ENCODE measurements at places on chromosomes 1 and 21.

DNA sequence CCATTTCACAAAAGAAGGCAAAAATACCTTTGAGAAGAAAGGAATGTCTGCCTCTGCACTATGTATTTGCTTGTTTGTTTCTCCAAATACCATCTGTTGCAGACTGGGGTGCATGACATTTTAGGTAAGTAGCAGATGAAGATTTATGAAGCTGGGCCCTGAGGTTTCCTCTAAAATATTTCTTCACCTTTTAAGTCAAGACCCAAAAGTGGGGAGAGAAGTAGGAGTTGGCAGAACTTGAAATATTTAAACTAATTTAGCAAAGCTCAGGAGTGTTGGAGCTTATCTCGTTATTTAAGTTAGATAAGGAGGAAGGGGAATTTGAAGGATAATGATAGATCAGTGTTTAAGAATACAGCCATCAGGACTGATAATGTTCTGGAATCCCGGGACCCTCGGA lies 152.9 kb downstream of the DHRS3 start:
- no peaks in the 10 kb centered on the region for H3K4me1 ChIP-seq
- peaks cover 8% of the 10 kb centered on the region for H3K36me3 ChIP-seq
- no peak overlapping the region for H3K27ac ChIP-seq
- no peaks in the 10 kb centered on the region for H3K27me3 ChIP-seq
- no peak for DNase-seq

GRCh38 chr1:199619223-199619622 lies 408.3 kb upstream of the NR5A2 start:
- DNase-seq = no peak
- no peaks in the 10 kb centered on the region for H3K27me3 ChIP-seq
- H3K27ac ChIP-seq = no peak overlapping the region
- no peak overlapping the region for H3K4me3 ChIP-seq

- H3K27ac ChIP-seq = no peak overlapping the region
- H3K4me3 ChIP-seq = no peak overlapping the region
- DNase-seq = no peak
- H3K4me1 ChIP-seq = no peaks in the 10 kb centered on the region
Observed at GRCh38 chr1:55188909-55189308, 26.3 kb downstream of the USP24 start.

DNA sequence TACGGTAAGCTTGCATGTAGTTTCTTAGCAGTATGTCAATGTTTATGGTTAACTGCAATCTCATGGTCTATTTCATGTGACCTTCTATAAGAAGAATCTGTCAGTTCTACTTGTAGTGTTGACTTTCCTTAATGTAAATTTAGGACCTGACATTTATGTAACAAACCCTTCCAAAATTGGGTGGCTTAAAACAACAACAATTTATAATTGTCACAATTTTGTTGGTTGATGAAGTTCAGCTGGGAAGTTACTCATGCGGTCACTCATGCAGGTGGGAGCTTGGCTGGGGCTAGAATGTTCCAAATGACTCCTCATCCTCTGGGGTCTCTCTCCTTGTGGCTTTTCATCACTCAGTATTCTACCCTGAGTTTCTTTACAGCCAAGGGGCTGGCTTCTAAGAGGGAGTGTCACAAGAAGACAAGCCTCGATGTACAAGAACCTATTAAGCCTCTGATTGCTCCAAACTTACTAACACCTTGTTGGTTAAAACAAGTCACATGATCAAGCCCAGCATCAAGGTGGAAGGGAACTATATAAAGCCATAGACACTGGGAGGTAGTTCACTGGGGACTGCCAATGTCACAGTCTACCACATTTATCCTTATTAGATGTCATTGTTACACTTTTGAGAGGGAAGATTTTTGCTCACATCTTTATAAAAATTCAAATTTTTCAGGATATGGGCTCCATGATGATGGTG lies 23.9 kb downstream of the CCN1 start:
- H3K27me3 ChIP-seq = no peaks in the 10 kb centered on the region
- no peak overlapping the region for H3K4me3 ChIP-seq
- H3K36me3 ChIP-seq = no peaks in the 10 kb centered on the region
- H3K4me1 ChIP-seq = peaks cover 5% of the 10 kb centered on the region

- no peaks in the 10 kb centered on the region for H3K4me1 ChIP-seq
- DNase-seq = peak; percentile 88
- no peaks in the 10 kb centered on the region for H3K36me3 ChIP-seq
- H3K27ac ChIP-seq = no peak overlapping the region
Observed at GRCh38 chr1:24996983-24997893, 67.2 kb upstream of the RUNX3 start.

DNA sequence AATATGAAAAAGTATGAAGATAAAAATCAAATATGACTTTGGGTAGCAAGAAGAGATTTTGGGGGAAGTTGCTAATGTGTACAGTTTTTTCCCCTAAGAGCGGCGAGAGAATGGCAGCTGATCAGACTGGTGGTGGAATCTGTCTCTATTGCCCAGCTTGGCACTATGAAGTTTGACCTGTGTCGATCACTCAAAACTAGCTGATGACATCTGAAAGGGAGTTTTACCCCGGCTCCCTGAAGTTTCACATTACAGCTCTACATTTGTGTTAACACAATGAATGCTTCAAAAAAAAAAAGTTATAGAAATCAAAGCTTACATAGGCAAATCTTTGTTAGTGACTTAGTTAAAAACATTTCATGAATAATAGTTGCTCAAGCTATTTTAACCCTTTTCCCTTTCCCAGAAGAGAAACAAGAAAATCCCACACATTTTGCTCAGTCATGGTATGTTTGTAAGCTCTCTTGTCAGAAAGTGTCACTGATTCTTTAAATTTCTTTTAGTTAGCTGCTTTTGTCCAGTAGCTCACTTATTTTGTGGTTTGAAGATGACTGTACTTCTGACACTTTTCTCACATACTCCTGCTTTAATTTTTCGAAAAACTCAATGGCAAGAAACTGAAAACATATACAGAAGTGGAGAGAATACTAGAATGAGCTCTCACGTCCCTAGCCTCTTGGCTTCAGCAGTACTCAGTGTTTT lies 41.3 kb downstream of the DYRK1A start:
- DNase-seq = no peak
- peak overlapping the region; percentile 44 for H3K27ac ChIP-seq
- H3K4me1 ChIP-seq = peaks cover 1% of the 10 kb centered on the region
- H3K36me3 ChIP-seq = no peaks in the 10 kb centered on the region

DNA sequence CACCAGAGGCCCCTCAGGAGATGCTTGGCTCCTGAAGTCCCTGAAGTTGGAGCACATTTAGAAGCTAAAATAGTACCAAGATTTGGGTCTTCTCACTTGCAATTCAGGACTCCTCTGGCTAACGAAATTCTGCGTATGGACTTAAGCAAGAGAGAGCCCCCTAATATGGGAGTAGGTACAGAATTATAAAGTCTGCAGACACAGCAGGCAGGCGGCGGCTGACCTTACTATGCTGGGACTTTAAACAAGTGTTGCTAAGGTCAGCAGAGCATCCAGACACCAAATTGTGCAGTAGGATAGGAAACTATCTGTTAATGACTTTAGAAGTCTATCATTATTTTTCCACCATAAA lies 104.5 kb upstream of the PDE4B start:
- H3K4me1 ChIP-seq = peaks cover 26% of the 10 kb centered on the region
- H3K27me3 ChIP-seq = no peaks in the 10 kb centered on the region
- H3K27ac ChIP-seq = no peak overlapping the region

DNA sequence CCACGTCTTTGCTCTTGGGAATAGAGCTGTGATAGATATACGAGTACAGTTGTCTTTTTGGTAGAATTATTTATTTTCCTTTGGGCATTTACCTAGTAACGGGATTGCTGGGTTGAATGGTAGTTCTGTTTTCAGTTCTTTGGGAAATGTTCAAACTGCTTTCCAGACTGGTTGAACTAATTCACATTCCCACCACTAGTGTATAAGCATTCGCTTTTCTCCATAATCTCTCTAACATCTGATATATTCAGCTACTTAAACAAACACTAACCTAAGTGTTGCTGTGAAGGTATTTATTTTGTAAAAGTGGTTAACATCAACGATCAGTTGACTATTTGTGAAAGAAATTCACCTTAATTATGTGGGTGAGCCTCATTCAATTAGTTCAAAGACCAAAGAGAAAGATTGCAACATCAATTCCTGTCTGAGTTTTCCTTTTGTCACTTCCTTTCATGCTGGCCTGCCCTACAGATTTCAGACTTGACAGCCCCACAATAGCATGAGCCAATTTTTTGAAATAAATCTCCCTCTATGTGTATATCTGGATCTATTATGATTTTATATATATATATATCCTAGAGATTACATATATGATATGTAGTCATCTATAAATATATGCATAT lies 26.7 kb upstream of the DUSP10 start:
- DNase-seq = peak; percentile 59
- no peaks in the 10 kb centered on the region for H3K36me3 ChIP-seq
- no peak overlapping the region for H3K27ac ChIP-seq
- no peak overlapping the region for H3K4me3 ChIP-seq
- H3K4me1 ChIP-seq = peaks cover 20% of the 10 kb centered on the region

GRCh38 chr21:27425172-27425571 lies 458.3 kb upstream of the ADAMTS5 start:
- DNase-seq = no peak
- H3K27ac ChIP-seq = no peak overlapping the region
- no peak overlapping the region for H3K4me3 ChIP-seq
- H3K27me3 ChIP-seq = no peaks in the 10 kb centered on the region

GRCh38 chr1:157566484-157567300 lies 14.4 kb upstream of the FCRL5 start:
- H3K27me3 ChIP-seq = peaks cover 7% of the 10 kb centered on the region
- peak; percentile 93 for DNase-seq
- H3K4me3 ChIP-seq = no peak overlapping the region
- no peaks in the 10 kb centered on the region for H3K36me3 ChIP-seq
- peaks cover 21% of the 10 kb centered on the region for H3K4me1 ChIP-seq

- no peak for DNase-seq
- H3K4me1 ChIP-seq = peaks cover 2% of the 10 kb centered on the region
- H3K4me3 ChIP-seq = no peak overlapping the region
- H3K27me3 ChIP-seq = no peaks in the 10 kb centered on the region
- H3K36me3 ChIP-seq = no peaks in the 10 kb centered on the region
- no peak overlapping the region for H3K27ac ChIP-seq
Observed at GRCh38 chr1:47568763-47569162, 130.9 kb downstream of the FOXD2 start.

- no peaks in the 10 kb centered on the region for H3K4me1 ChIP-seq
- no peaks in the 10 kb centered on the region for H3K27me3 ChIP-seq
- H3K27ac ChIP-seq = no peak overlapping the region
- no peaks in the 10 kb centered on the region for H3K36me3 ChIP-seq
- no peak overlapping the region for H3K4me3 ChIP-seq
Observed at GRCh38 chr1:111006556-111006955, 42.8 kb upstream of the LRIF1 start.

- no peak overlapping the region for H3K4me3 ChIP-seq
- no peaks in the 10 kb centered on the region for H3K27me3 ChIP-seq
- no peak for DNase-seq
Observed at GRCh38 chr1:70495370-70495769, 84.3 kb downstream of the CTH start.

DNA sequence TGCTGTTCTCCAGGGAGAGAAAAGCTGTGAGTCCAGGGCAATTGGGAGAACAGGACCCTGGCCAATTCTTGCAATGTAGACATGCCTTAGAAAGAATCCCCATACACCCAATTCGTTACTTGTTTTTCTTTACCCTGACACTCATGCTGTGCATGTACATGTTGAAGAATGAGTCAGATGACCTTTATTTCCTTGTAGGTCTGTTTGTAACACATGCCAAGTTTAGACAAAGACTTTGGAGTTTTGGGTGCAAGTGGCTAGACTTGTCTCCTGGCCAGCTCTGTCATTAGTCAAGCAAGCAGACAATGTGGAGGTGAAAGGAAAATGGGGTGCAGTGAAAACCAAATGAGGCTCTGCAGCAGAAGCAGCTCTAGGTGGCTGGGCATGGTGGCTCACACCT lies 38.1 kb downstream of the GNPAT start:
- no peaks in the 10 kb centered on the region for H3K4me1 ChIP-seq
- DNase-seq = no peak
- peaks cover 41% of the 10 kb centered on the region for H3K36me3 ChIP-seq
- H3K27me3 ChIP-seq = no peaks in the 10 kb centered on the region
- no peak overlapping the region for H3K4me3 ChIP-seq

GRCh38 chr1:2316451-2316961 lies 74.8 kb downstream of the MORN1 start:
- DNase-seq = no peak
- no peak overlapping the region for H3K4me3 ChIP-seq
- no peaks in the 10 kb centered on the region for H3K36me3 ChIP-seq
- H3K4me1 ChIP-seq = peaks cover 59% of the 10 kb centered on the region

DNA sequence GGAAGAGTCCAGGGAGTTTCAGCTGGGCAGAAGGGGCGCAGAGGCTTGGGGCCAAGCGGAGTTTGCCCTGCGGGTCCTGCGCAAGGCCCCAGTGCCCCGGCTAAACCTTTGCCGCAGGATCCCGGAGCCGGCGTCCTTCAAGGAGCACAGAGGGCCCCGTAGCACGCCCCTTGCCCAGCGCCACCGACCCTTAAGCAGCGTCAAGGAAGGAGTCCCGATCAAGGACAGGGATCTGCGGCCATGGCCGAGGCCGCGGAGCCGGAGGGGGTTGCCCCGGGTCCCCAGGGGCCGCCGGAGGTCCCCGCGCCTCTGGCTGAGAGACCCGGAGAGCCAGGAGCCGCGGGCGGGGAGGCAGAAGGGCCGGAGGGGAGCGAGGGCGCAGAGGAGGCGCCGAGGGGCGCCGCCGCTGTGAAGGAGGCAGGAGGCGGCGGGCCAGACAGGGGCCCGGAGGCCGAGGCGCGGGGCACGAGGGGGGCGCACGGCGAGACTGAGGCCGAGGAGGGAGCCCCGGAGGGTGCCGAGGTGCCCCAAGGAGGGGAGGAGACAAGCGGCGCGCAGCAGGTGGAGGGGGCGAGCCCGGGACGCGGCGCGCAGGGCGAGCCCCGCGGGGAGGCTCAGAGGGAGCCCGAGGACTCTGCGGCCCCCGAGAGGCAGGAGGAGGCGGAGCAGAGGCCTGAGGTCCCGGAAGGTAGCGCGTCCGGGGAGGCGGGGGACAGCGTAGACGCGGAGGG lies 520 bp downstream of the CLIC6 start:
- H3K27ac ChIP-seq = no peak overlapping the region
- peak; percentile 26 for DNase-seq
- H3K4me1 ChIP-seq = peaks cover 18% of the 10 kb centered on the region
- H3K27me3 ChIP-seq = peaks cover 70% of the 10 kb centered on the region

DNA sequence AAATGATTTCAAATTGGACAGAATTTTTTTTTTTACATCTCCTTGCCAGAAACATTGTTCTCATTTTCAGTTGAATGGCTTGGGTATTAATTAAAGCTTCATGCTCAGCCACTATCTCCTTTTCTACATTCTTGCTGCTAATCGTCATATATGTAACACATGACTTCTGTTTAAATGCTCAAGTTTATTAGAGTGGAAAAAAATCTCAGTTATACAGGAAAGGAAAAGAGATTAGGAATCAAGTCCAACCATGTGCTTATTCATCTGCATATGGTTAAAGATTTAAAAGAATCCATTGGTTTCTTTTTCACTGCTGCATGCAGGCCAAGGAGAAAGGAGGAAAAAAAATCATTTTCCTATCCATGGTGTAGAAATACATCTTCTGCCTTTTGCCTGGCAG lies 47.3 kb upstream of the CNN3 start:
- DNase-seq = no peak
- no peaks in the 10 kb centered on the region for H3K36me3 ChIP-seq
- no peaks in the 10 kb centered on the region for H3K27me3 ChIP-seq
- no peak overlapping the region for H3K4me3 ChIP-seq
- no peak overlapping the region for H3K27ac ChIP-seq
- no peaks in the 10 kb centered on the region for H3K4me1 ChIP-seq
